Fibroblast of skin of scalp (primary cell): ENCODE measurements at places on chromosomes 5 and 9.
A peak's percentile ranks its signal among the peaks of the same experiment; 100 is the strongest.

- no peak for DNase-seq
These were observed 78.8 kb downstream of the FBXL17 start for GRCh38 chr5:108303086-108303485.

- DNase-seq: no peak
These were observed 1.8 kb downstream of the SURF6 start for GRCh38 chr9:133334161-133334560.

DNA sequence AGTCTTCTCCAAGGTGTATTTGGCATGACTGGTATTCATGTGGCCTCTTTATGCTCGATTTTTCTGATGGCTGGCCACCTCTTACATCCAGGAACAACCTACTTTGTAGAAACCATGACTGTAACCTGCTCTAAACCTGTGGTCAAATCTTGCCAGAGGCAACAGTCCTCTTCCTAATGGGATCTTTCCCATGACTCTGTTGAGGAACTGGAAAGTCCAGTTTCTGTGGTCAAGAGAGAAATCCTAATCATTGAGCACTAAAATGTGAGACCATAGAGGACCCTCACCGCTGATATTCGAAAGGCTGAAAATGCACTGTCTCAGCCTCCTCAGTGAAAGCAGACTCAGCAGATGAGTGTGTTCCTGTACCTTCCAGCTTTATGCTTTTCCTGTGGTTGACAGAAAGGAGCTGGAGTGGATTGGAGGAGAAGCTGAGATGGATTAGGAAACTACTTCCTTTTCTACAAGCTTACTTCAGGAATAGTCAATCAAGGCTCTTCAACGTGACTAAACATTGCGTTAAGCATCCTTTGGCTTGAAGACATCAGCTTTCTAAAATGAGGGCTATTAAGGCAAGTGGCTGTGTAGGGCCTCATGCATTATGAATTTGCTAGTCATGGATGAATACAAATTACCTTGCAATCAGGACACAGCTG lies 69.7 kb upstream of the DAPK1 start:
- DNase-seq: no peak

DNA sequence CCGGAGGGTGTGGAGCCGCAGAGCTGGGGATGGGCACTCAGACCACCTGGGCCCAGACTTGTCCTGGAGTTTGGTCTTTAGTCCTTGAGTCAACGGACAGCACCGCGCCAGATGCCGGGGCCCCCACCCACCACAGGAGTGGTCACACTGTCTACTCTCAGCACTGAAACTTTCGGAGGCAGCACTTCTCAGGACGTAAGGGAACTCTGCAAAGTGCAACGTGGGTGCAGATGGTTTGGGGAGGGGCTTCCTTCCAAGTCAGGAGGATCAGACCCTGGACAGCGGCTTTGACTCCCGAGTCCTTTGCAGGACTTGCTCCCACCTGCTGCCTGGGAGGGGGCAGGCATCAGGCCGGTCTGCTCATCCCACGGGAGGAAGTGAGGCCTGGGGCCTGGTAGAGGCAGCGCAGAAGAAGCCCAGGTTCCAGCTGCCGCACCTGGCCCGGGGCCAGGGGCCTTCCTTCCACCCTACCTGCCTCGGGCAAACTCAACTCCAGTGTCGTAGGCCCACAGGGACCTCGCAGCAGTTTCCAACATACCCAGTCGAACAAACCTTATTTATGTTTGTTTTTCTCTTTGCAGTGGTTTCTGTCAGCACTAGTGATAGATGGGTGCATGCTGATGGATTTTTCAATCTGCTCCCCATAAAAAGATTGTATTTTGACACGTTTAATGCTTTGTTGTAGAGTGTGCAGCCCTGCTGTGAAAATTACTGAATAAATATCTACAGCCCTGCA lies 149.8 kb upstream of the PPP1R26 start:
- no peak for DNase-seq

DNA sequence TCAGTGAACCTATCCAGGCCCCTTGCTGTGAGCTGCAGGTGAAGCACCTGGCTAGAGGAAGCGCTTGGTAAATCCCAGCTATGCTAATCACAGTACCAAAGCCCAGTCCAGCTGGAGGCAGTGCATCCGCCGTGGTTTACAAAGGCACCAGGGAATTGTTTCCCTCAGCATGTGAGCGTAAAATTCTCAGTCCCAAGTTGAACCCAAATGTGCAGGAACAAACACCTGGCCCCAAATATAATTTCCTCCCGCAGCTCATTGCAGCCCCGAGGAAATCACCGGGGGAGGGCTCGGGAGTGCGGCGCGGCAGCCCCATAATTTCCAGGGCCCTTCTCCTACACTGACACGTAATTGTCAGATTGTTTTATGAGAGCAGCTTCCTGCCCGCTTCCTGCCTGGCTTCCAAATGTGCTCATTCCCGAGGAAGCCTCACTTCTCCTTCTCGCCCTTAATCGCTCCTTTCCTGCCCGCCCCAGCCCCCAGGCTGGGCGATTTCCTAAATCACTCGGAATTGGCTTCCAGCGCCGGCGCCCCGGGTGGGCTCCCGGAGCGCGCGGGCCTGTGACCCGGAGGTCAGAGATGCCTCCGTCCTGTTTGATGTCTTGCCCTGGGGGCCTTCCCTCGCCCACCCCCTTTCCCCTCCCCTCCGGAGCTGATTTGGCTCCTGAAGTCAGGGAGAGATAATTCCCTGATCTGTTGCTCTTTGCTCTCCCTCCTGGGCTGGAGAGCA lies 134.4 kb downstream of the FGF1 start:
- no peak for DNase-seq

DNA sequence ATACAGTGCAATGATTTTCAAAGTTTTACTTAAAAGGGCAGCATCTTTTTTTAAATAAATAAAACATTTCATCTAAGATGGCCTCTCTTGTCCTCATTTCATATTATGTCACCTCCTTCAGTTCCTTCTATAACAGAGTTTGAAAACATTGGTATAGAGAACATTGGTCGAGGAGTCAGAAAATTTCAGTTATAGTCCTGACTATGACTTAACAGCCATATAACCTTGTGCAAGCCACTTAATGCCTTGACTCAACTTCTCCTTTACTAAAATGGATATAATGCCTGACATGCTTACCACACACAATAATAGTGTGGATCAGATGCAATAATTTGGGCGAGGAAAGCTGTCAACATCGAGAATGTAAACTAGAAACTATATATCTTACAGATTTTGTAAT lies 22.6 kb downstream of the SSBP2 start:
- DNase-seq: no peak

- peak; percentile 87 for DNase-seq
These were observed 62.2 kb downstream of the IPPK start for GRCh38 chr9:92607773-92608172.

- DNase-seq: no peak
These were observed 43.7 kb downstream of the TEX10 start for GRCh38 chr9:100308965-100309564.

DNA sequence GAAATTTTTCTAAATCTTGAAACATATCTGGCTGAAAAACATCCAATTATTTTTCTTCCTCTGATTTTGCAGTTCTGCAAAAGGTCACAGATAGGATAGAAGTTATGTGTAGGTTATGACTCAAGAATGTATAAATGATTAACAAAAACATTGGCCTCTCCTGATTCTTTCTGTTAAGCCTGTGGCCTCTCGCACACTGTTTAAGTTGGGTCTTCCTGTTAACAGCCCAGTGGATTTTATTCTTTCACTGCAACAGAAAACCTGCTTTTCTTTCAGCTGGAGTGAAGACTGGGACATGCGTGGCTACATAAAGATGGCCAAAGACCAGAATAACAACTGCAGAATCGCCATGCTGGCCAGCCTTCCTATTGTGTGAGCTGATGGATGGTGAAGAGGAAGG lies 17.1 kb upstream of the SPATA31E1 start:
- DNase-seq: no peak

GRCh38 chr5:137486707-137487106 lies 12.4 kb downstream of the SPOCK1 start:
- DNase-seq: peak; percentile 33

DNA sequence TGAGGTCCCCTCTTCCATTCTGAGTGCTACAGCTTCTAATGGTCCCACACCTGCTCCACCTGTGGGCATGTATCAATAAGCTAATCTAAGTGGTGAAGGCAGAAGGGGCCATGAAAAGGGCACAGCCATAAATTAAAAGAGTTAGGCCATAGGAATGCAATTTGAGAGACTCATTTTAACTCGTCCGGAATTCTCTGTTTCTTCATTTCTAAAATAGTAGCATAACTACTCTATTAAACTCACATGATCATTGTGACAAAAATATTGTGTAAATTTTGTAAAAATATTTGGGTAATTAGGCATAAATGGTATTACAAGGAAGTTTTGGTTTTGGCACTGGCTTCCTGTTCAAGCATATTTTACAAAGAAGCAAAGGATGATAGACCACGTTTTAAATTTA lies 103.1 kb upstream of the TXNDC8 start:
- no peak for DNase-seq

DNA sequence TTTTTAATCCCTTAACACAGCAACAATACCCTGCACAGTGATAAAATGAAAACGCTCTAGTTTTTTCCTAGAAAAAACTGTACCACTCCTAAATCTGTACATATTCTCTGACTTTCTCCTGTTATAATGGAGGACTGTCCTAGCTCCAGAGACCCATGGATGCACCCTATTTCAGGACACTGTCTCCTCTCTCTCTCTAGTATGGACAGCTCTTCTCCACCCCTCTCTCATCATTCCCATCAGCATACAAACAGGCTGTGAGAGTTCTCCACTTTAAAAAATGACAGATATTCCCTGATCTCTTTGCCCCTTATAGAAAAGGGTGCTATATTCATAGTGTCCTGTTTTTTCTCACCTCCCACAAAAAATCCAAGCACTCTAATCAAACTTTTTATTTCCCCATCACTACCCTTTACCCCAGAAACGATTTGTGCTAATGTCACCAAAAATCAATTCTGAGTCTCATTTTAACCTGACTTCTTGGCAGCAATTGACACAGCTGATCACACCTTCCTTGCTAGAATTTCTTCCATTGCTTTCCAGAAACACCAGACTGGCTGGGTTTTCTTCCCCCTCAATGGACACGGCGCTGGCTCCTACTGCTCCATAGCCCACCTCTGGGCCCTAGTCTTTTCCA lies 20.7 kb downstream of the ZNF608 start:
- no peak for DNase-seq

DNA sequence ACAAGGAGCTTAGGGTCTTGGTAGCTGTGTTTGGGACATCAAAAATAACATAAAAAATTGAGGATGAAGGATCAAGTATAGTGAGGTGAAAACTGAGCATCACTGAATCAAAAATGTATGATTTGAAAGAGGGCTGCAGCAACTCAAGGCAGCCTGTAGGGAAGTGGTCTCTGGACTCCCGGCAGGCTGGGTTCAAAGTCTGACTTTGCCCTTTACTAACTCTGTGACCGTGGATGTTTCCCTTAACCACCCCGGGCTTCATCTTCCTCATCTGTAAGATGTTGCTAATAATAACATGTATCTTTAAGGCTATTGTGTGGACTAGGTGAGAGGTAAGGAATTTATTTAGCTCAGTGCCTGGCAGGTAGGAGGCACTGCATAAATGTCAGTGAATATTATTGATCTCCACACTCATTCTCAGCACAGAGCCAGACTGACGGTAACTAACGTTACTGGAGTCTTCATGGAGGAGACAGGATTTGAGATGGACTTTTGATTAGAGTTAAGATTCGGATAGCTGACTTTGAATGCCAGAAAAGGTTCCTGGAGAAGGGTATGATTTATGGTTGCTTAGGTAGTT lies 367.3 kb downstream of the NDUFS4 start:
- no peak for DNase-seq

DNA sequence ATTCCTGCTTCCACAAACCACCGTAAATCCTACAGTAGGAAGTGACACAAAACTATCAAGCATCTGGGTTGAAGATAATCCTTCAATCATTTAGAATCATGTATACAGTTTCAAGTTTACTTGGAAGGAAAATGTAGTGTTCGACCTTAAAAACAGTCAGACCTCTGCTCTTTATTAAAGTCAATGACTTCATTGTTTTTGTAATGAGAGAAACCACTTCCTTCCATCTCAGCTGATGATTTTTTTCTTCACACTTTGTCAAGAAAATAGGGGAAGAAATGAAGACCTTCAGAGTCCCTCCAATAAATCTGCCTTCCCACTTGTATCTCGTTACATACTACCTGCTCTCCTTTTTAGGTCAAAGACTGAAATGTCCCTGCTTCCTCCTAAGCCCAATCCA lies 30.1 kb downstream of the TUSC1 start:
- no peak for DNase-seq

- DNase-seq: peak; percentile 9
These were observed 559.5 kb upstream of the SGCD start for GRCh38 chr5:155767470-155767869.

- no peak for DNase-seq
These were observed 176.8 kb downstream of the FER start for GRCh38 chr5:108924457-108924961.

GRCh38 chr5:142432961-142433360 lies 108.1 kb upstream of the SPRY4 start:
- DNase-seq: no peak

- no peak for DNase-seq
These were observed 273.1 kb upstream of the IRX2 start for GRCh38 chr5:3024554-3024953.

DNA sequence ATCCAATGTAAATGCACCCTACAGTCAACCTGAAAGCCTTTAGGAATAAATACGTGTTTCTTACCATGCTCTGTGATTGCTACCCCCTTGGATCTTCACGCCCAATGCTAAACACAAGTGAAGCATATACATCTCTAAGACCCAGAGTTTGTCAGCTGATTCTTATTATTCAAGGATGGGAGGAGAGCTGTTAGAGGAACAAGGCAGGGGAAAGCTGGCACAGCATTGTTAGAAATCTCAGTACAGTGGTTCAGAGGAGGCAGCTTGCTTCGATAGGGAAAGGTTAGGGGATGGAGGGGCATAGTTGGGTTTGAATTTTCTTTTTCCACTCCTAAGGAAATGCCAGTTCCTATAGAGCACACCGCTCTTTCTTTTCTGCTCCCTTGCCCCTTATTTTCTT lies 16.7 kb upstream of the TAF11L2 start:
- DNase-seq: no peak

DNA sequence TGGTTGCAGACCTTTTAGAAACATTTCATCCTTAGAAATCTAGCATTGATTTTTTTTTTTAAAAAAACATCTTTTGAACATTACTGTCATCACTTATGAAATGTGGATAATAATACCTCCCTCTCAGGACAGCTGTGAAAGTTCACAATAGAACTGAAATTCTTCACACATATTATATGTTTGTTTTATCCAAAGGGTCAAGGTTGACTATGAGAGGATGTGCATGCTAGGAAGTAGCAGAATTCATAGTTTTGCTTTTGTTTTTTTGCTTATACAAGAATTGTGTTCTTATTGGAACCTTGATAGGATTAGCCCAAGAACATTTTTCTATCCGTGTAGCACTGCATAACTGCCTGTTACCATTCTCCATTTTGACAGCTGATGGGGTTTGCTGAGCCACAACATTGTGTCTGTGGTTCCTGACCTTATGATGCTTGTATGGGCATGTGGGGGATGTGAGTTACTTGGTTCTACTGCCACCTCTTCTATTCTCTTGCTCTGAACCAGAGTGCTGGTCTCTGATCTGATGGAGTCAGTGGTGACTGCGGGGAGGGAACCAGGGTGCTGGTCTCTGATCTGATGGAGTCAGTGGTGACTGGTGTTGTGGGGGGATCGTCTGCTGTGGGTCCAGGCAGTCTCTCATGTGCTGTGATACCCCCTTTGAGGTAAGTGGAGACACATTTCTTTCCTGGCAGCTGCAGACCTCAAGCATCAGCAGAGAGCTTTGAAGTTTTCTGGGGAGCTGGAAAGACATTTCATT lies 27.1 kb upstream of the ACTBL2 start:
- no peak for DNase-seq

- no peak for DNase-seq
These were observed 203.8 kb downstream of the ZSWIM6 start for GRCh38 chr5:61535828-61536227.

GRCh38 chr9:108347463-108348188 lies 508.2 kb downstream of the ACTL7B start:
- DNase-seq: peak; percentile 3
